ENCODE measurements at places on chromosomes 1 and 21.

DNA sequence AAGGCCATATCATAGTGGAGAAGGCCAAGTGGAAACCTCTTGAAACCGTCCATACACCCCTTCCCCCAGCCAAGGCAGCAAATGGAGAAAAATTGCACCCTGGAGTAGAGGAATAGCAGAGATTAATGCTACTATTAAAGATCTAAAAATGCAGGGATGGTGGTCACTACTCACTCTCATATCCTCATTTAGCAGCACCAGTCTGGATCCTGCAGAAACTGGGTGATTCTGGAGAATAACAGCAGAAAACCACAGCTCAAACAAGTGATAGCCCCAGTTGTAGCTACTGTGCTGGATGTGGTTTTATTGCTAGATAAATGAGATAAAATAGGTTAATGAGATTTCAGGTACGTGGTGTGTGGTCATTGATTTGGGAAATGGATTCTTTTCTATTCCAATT is 30.3 kb downstream of the S1PR1 start:
- no peak for DNase-seq

DNA sequence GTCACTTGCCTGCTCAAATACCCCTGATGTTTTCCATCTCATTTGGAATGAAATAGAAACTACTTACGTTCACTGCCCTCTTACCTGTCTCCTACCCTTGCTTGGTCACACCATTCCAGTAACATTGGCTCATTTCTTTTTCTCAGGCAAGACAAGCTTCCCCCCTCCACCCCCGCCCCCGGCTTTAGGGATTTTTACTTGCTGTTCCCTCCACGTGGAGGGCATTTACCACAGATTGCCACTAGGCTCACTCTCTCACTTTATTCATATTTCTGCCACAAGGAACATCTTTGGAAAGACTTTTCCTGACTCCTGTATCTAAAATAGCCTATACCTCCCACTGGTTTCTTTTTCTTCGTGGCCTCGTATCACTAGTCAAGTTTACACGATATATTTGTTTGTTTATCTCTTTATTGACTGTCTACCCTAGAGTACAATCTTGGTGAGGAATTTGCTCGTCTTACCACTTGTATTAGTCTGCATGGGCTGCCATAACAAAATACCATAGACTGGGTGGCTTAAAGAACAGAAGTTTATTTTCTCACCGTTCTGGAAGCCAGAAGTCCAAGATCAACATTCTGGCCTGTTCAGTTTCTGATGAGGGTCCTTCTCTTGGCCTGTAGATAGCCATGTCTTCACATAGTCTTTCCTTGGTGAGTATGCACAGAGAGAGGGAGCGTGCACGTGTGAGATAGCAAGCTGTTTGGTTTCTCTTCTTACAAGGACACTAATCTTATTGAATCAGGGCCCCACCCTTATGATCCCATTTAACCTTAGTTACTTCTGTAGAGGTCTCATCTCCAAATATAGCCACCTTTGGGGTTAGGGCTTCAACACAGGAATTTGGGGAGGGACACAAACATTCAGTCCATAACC is 126.2 kb downstream of the NRDC start:
- DNase-seq: no peak

DNA sequence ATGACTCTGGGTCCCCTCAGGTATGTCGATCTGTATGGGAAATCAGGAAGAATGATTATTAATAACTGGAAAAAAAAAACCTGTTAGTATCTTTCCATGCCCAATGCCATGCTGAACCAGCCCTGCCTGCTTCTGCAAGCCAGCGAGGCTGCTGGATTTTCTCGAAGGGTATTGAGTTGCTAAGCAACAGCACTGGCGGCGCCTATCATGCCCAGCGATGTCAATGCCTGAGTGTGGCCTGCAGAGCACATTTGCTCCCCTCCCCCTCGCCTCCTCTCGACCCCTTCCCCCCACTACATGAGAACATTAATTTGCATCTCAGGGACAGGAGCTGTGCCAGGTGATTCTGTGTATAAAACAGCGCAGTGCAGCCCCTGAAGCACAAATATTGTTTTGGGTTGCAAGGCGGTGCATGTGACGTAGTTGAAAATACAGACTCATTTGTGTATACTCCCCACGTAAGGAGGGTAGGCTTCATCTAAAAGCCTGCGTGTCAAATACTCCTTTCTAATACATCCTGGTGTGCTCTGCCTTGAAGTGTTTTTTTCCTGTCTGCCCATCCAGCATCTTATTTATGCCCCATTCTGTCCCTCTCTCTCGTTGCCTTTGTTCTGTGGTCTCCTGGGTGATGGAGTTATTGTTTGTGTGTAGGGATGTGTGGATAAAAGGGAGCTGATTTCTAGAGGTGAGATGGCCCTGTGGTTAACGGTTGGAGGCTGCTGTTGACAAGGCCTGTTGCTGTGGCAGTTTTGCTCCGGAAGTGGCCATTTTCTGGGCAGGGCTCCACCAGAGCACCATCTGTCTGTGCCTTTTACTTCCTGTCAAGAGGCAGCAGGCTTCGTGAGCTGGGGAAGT is 32.7 kb upstream of the ATP5PO start:
- DNase-seq: peak; percentile 63

DNA sequence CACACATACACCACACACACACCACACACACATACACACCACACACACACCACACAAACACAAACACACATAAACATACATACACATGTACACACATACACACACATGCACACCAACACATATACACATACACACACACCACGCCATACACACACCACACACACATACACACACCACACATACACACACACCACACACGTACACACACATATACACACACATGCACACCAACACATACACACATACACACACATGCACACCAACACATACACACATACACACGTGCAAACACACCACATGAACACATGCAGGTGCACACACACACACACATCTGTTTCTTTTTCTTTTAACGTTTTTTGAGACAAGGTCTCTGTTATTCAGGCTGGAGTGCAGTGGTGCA is 41.0 kb upstream of the SLC45A1 start:
- no peak for DNase-seq

DNA sequence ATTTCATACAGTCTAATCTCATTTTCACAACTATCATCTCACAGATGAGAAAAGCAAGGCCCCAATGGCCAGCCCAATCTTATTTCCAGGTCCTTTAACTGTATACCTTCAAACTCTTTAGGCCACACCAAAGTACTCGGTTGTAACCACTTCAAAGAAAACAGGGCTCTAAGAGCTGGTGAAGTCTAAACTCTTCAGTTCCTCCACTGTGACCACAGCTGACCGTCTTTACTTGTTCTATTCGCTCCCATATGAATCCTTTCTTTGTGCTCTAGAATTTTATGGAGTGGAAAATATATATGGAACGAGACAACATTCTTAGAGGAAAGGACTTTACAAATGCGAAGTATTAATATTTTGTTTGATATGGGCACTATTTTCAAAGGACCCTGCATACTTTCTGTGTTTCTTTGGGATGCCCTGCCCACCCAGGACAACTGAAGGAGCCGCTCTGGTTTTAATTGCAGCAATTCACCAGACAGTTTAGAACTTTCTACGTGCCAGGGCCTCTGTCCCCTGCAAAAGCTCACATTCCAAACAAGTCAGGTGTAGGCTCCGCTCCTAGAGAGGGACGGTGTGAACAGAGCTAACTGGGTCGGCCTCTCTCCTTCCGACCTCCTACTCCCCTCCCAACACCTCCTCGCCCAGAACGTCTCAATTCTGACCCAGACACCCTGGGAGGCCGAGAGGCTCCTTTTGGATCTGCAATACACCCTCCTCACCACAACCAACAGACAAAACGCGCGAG is 15.7 kb downstream of the IER5 start:
- DNase-seq: no peak

DNA sequence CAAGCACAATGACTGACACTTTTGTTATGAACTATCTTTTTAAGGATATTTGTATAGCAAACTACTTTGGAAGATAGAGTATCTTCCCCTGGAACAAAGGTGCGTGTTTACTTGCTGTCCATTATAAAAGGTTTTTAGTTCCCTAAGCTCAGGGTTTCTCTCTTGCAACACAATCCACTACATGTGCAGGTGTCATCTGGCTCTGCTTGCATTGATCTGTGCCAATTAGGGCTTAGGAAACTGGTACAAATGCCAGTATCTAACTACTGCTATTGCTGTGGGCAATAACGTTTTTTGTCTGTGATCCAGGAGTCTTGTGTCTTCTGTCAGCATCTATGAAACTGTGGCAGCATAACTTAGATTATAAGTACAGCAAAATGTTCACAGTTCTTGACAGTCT is 68.3 kb upstream of the ABCD3 start:
- DNase-seq: no peak

DNA sequence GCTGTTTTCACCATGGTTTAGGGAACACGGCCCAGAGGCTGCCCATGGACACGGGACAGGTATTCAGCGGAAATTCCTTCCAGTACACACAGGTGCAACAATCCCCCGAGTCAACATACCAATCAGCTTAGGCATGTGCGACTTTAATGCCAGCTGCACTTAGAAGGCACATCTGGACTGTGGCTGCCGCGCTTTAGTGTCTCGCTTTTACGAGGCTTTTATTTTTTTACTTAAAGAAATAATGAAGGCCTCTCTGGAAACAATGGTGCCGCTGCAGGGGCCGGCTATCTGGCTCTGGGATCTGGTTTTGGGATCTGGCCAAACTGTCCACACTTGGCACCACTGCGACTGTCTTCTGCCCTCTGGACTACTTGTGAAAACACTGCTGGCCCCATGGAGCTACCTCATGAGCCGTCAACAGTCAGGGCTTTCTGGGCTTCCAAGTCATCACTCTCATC is 55.5 kb downstream of the SLC66A1 start:
- no peak for DNase-seq

DNA sequence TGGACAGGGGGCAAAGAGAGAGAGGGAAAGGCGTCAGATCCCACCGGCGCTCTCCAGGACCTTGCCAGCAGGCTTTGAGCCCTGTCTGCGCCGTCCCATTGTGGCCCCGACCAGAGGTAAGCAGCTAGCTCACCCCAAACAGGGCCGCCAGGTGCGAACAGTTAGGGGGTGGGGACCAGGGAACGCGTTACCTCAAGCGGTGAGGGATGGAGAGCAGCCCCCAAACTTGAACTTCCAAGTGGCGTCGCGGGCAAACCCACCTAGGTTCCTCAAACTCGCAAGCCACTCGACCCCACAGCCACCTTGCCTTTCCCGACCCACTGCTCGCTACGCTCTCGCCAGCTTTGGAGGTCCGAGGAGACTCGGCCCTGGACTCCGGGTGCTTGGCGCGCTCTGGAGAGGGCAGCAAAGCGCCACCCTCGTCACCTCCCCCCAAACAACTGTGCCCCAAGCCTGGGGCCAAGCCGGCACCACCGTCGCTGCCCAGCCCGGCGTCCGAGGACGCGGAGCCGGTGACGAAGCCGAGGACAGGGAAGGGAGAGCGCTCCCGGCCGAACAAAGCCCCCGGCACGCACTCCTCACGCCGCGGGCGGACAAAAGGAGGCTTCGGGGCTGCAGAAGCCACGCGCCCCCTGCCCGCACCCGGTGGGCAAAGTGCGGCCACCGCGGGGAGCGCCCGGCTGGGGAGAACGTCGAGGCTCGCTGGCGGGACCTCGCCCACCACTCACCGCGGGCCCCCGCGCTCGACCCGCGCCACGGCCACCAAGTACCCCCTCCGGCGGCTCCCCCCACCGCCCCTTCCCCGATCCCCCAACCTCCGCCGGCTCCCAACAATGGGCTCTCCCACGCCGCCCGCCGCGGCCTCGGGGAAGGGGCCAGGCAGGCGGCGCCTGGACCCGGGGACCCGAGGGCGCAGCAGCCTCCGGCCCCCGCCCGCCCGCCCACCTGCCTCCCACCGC is 976 bp downstream of the SSBP3 start:
- DNase-seq: no peak

DNA sequence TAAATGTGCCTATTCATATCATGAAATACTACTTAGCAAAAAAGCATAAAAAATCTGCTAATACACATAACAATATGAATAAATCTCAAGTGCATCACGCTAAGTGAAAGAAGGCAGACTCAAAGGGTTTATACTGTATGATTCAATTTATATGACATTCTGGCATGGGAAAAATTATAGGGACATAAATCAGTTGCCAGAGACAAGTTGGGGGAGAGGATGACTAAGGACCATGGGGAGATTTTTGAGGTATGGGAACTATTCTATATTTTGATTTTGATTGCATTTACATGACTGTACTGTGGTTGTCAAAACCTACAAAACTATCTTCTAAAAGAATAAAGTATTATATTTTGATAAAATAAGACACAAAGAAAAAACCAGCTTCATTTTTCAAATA is 650.3 kb upstream of the NR5A2 start:
- no peak for DNase-seq

DNA sequence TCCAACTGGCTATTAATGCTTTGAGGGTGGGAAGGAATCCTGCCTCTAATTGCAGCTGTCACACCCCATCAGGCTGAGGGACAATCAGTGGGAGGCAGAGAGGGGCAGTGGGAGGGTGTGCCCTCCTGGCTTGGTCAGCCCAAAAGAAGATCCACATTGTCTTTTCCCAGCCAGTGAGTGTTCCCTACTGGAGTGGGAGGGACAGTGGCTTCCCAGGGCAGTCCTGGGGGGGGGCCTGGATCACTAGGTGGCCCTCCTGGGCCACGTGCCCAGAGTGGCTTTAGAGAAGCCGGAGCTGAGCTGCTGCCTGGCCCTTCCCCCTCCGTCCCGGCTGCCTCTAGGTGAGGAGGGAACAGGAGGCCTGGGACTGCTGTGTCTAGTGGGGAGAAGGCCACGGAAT is 14.0 kb downstream of the INKA2 start:
- DNase-seq: peak; percentile 12

Measured in pons (tissue), 1 donor.